Hippocampal formation (tissue), 2 donors: ENCODE measurements at places on chromosomes 5 and 9.

DNA sequence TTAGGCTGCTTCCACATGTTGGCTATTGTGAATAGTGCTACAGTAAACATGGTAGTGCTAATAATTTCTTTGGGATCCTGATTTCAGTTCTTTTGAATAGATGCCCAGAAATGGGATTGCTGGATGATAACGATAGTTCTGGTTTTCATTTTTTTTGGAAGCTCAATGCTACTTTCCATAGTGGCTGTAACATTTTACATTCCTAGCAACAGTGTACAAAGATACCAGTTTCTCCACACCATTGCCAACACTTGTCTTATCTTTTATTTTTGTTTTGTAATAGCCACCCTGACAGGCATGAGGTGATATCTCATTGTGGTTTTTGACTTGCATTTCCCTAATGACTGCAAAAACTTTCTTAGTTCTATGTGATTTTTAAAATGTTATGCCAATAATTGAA, 68.8 kb upstream of the LRRC70 start:
- no peak for DNase-seq

GRCh38 chr5:29382780-29383179, 1810.7 kb upstream of the CDH6 start:
- DNase-seq = no peak

GRCh38 chr5:119478781-119479180, 26.5 kb downstream of the HSD17B4 start:
- no peak for DNase-seq

DNA sequence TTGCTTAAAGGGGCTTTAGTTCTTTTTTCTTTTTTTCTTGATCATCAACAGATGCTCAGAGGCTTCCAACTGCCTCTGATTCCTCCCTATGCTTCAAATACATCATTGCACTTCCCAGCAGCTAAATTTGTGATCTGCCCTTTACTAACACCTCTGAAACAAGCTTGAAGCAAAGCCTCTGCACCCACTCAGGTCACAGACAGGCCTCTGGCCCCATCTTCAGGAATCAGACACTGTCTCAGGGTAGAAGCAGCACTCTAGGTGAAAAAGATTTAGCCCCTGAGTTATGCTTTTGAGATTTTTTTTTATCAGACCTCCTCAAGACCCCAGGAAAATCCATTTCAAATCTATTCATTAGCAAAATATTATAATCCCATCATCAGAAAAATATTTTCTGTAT, 91.5 kb downstream of the MAMDC2 start:
- DNase-seq = no peak

GRCh38 chr5:159533197-159533596, 202.9 kb upstream of the IL12B start:
- DNase-seq = no peak

DNA sequence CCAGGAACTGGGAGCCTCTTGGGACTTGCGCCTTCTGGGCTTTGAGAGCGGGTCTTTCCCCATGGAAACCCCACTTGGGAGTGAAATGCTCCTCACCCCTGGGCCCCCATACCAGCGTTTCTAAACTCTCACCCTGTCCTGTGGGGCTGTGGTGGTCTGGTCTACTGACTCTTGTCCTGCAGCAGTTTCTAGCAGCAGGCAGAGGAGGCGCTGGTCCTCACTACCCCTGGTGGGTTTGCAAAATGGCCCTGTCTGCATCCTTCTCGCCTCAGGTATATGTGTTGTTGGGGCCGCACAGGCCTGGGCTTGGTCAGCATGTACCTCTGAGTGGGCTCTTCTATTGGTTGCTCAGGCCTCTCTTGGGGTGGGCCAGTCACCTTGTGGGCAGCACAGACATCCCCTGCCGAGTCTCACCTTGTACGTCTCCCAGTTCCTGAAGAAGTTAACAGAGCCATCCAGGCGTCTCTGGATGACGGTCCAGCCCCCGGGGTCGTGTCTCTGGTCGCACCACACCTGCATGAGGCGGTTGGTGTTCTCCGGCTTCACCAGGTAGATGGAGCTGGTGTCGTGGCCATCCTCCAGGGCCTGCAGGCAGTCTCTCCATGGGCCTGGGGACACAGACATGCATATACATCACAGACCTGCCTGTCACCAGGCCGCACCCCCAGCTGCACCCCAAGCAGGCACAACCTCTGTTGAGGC, 29.0 kb downstream of the ANGPTL2 start:
- no peak for DNase-seq

GRCh38 chr5:119250946-119251901, 104.6 kb upstream of the TNFAIP8 start:
- no peak for DNase-seq

DNA sequence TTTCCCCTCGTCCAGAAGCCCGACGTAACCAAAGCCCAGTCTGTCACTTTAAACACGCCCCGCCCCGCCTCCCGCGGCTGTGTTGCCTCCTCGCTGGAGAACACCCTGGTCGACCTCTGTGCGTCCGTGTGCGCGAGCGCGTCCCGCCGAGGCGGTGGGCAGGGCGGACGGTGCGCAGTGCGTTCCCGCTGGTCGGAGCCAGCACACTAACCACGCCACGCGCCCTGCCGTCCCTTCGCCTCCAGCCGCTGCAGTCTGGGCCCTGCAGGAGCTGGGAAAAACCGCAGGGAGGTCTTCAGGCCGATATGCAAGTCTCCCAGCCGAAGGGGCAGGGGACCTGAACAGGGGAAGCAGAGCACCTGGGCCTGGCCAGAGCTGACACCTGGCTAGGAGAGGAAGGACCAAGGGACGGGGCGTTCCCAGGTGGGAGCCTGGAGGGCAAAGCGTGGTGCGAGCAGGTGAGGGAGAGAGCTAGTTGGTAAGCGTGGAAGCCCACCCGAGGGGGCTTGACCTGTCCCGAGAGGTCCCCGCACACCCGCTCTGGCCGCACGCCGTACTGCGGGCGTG, 1.3 kb upstream of the PHPT1 start:
- DNase-seq = no peak

- no peak for DNase-seq
Observed at GRCh38 chr5:119340597-119341218, 15.1 kb upstream of the TNFAIP8 start.
